ENCODE measurements at places on chromosomes 6 and 20.

- no peak for DNase-seq
Observed at GRCh38 chr20:35635652-35636051, 20.0 kb downstream of the SPAG4 start.

DNA sequence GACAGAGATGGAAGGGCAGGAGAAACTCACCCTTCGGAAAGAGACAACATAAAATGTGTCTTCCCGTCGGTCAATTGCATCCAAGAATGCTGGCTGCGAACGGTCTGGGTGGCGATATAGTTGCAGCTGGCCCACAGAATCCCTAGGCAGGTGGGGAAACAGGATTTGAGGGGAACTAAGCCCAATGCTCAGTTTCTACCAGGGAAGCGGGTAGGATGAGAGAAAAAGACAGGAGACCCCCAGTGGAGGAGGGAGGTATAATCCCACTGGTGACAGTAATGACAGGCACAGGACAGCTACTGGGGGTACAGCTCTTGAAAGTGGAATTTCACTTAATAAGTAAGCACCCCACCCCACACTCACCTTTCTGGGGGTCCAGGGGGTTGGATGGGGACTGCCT lies 7.5 kb upstream of the TNXB start:
- DNase-seq: no peak

DNA sequence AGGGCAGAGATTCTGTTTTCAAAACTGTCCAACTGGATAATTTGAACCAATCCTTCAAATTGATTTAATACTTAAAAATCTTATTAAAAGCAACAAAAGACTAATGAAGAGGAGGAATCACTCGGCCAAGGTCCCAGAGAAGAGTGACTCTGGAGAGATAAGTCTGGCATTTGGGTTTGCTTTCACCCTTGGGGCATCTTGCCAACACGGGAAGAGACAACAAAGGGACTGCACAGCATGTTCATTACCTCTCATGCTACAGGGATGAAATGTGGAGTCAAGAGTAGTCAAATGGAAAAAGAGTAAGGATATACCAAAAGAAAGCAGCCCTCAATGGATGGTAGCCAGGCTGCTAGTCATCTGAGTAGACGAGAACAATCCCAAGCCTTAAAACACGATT lies 68.2 kb downstream of the KHDRBS2 start:
- no peak for DNase-seq

DNA sequence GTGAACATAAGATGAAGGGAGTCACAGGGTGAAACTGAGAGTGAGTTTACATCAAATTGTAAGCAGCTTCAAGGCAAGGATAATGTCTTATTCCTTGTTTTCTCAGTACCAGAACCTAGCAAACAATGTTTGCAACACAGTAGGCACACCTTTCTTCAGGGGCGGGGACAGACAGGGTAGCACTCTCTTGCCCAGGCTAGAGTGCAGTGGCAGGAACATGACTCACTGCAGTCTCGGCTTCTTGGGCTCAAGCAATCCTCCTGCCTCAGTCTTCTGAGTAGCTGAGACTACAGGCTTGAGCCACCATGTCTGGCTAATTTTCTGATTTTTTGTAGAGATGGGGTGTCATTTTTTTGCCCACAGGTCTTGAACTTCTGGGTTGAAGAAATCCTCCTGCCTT lies 299.8 kb downstream of the CD83 start:
- no peak for DNase-seq

GRCh38 chr6:42137194-42137753 lies 5.1 kb downstream of the C6orf132 start:
- DNase-seq: no peak

DNA sequence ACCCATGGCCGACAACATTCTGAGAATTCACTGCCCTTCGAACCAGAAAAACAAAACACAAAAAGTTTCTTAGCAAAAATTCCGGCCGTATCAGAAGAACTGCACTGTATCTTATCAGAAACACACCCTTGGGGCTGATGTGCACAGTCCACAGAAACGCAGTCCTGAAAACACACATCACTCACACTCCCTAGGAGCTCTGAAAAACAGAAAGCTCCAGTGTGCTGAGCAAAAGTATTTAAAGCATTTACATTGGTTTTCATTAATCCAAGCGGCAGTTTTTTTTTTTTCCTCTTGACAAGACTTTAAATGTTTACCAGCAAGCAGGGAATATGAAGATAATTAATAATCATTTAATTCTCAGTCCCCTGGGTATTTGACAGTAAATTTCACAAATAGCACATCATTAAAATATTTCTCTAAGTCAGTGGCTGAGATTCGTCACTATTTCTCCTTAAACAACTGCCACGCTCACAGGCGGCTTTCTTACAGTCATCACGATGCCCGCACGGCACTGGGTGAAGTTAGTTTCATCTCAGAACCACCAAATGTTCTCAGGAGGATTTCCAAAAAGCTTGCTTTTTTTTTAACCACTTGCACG lies 13.3 kb downstream of the NFATC2 start:
- peak; percentile 82 for DNase-seq

GRCh38 chr20:58139849-58140786 lies 88.3 kb downstream of the ANKRD60 start:
- DNase-seq: no peak

DNA sequence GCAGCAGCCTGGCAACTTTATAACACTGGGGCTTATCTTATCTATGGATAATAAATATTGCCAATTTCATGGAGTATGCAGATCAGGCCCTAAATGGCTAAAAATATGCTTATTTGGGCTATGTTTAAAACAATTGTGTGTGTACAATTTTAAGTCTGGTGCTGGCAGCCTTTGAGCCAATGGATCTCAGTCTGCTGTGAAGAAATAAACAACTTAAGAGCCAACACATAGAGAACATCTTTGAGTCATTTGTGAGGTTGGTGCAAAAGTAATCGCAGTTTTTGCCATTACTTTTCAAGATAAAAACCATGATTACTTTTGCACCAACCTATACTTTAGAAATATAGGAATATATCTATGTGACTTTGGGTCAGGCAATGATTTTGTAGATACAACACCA lies 129.1 kb upstream of the CARMIL1 start:
- no peak for DNase-seq

- DNase-seq: no peak
Observed at GRCh38 chr6:4350567-4351519, 215.5 kb upstream of the ECI2 start.

GRCh38 chr6:115838763-115839401 lies 221.8 kb downstream of the FRK start:
- DNase-seq: no peak

DNA sequence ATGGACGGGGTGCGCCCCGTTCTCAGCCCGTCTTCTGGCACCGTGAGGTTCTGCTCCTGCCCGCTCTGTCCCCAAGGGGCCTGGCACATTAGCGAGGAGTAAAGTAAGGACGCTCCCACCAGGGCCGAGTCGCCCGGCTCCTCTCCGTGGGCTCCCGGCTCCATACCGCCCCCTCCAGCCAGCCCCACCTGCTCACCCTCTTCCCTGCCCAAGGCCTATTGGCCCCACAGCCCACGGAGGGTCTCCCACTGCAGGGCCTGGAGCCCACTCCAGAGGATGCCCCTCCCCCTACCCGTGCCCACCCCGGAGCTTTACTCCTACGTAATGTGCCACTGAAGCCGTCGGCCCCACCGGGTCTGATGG lies 47.5 kb upstream of the CHRNA4 start:
- DNase-seq: no peak

DNA sequence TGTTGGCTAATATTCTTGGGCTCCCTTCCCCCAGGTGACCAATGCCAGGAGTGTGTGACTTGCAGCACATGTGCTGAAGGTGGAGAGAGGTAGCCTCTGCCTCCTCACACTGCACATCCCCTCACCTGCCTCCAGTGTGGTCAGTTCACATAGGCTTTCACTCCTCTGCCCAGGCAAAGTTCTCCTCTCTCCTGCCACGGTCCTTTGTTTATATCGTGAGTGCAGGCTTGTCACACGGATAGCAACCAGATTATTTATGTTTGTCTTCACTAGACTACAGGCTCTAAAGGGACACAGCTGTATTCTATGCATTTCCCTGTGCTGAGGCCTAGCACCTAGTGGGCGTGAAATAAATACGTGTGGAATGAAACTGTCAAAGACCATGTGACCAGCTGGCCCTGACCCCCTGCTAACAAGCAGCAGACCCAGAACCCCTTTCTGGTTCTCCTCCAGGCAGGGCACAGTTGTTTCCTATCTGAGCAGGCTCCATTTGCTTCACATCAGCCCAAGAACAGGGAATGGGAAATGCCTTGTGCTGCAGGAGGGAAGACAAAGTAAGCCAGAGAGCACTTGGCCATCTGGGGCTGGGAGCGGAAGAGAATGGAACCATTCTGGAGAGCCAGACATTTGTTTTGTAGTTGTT lies 42.3 kb downstream of the UNC5CL start:
- DNase-seq: no peak
